ENCODE measurements at places on chromosomes 1 and 21.

GRCh38 chr1:244010191-244010590 lies 40.9 kb upstream of the ZBTB18 start:
- no peak for DNase-seq

DNA sequence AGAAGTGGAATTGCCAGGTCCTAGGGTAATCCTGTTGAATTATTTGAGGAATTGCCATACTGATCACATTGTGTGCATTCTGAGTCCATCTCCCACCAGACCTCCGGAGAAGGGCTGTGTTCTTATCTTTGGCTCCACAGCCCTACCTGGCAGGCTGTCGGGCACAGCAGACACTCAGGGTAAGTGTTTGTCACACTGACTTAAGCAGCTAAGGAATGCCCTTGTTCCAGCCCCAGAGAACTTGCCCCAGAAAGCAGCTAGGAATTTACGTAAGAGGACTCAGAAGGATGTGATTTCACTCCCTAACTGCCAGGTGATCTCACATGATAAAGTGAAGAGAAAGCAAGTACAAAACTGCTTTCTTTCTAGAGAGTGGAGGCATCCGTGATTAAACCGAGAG lies 21.0 kb downstream of the VASH2 start:
- no peak for DNase-seq

DNA sequence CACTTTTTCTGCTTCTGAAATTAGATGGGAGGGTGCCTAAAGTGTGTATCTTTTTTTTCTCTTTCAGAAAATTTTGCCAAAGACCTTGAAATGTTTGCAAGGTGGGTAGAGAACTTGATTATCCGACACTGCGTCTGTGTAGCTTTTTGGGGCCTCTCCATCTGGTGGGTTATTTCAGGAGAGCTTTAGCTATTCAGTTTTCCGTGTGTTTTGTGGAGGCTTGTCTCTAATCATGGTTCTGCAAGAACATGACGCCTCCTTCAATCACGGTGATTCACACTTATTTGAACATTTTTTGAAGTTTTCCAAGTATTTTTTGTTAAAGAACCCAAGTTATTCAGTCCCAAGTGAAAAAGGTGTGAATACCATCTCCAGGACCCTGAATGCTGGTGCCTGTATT lies 4.4 kb downstream of the CENPS start:
- no peak for DNase-seq

- DNase-seq, result peak; percentile 31
Measured at GRCh38 chr1:81681601-81682266, 119.0 kb upstream of the ADGRL2 start.

GRCh38 chr1:53336146-53336545 lies 8.3 kb upstream of the LRP8 start:
- DNase-seq, result no peak

DNA sequence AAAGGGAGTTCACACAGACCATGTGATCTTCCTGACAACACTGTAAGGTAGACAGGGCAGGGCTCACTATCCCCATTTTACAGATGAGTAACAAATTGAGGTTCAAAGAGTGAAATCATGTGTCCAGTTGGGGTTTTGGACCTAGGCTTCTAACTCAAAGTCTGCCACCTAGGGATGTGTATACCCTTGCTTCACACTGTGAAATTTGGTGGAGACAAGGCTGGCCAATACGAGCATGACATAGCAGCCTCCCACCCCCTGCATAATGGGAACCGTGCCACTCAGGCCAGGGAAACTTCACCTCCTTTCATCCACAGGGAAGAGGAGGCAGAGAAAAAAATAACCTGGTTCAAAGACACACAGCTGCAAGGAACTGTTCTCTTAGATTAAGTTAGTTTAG lies 6.8 kb downstream of the IQGAP3 start:
- no peak for DNase-seq

DNA sequence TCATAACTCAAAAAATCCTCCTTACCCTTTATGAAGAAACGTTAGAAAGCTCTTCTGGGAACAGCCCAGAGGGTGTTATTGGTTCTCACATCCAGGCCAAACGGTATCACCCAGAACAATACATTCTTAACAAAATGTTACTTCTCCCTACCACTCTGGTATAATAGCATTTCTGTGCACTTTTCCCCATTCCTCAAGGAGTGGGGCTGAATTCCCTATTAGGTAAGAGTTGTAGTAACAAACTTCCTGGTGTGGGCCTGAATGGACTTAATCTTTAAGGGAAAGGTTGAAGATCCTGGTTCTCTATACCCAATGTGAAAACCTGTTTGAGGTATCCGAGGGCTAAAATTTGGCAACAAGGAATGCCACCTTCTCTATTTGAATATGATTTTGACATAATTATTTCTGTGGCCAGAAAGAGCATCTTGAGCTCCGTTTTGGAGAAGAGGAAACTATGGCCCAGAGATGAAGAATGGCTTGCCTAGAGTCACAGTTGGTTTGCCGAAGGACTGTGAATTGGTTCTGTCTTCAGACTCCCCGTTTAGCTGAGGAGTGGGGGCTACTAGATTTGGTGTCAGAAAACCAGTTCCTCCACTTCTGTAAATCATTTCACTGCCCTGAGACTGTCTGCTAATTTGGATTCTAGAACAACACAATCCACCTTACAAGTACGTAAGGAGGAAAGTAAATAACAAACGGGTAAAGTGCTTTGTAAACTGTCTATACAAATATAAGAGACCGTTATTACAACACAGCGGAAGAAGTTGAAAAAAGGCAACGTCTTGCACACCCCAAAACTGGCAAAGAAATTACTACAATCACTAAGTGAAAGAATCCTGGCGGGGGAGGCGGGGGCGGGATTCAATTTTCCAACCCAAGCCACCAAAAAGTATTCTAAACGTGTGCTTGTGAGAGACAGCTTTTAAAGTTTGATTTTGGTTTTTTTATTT lies 2.3 kb downstream of the ANP32E start:
- no peak for DNase-seq

- no peak for DNase-seq
Measured at GRCh38 chr1:171727778-171728177, 14.1 kb downstream of the VAMP4 start.

DNA sequence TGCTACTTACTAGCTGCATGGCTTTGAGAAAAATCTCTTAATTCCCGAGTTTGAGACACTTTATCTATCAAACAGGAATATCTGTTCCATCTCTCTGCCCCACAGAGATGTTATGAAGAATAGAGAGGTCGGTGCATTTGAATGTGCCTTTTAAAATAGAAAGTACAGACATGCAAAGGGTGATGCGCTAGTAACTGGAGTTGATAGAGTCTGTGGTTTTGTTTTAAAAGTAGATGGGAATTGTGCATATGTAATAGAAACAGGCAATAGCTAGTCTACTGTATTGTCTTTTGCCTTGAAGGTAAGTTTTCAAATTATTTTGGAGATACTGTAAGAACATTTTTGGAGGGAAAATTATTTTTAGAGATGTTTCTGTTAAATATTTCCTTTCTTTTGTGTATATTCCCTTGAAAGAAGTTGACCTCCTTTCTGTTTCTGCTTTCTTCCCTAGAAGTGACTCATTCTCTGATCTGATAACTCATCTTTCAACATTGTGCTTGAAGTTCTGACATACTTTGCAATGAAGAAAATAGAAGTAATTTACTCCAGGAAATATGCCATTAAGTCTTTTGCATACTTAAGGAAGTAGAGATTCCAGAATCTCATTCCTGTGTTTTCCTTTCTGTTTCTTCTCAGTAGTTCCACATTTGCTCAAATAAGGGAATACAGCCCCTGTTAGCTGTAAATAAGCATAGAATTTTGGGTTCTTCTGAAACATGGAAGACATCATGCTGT lies 151.6 kb downstream of the SDCCAG8 start:
- DNase-seq, result peak; percentile 72

DNA sequence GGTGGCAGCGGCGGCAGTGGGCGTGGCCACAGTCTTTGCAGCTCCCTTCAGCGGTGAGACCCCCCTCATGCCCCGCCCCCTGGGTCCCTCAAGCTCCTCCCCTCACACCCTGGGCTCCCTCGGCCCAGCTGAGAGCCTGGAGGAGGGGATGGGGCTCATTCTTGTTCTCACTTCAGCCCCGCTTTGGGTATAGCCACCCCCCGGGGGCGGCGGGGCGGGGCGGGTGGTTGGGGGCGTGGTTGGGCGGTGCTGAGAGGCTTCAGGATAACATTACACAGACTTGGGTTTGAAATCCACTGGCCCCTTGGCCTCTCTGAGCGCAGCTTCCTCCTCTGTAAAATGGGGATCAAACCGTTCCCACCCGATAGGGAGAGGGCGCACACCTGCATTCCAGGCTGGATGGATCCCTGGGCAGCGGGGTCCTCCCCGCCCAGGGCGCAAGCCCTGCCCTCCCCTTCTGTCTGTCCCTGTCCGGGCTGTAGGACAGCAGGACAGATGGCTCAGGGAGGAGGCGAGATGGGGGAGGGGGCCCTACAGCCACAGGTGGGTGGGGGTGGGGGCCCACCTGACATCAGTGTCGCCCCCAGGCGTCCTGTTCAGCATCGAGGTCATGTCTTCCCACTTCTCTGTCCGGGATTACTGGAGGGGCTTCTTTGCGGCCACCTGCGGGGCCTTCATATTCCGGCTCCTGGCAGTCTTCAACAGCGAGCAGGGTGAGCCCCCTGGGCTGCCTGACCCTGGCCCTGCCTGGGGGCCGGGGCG lies 5.1 kb downstream of the CLCNKA start:
- DNase-seq, result peak; percentile 27
